ENCODE measurements at places on chromosomes 7 and 10.
A peak's percentile ranks its signal among the peaks of the same experiment; 100 is the strongest.

- DNase-seq = no peak
Observed at GRCh38 chr7:906776-907157, 30.4 kb downstream of the GET4 start.

- peak; percentile 52 for DNase-seq
Observed at GRCh38 chr10:58064714-58065528, 202.8 kb downstream of the IPMK start.

DNA sequence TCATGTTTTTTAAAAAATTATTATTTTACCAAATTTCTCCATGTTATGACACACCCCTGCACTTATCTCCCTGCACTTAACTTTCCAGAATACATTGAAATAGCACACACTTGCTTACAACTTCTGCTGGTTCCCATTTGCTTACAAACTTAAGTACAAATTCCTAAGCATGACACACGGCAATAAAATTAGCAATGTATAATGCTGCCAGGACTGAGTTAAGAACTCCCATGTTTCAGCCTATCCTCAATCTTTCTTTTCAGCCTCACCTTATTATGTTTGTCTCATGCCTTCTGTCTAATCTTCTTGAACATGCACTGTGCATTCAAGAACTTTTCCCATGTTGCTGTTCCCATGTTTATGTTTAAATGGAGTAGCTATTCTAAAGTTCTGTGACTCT is 40.8 kb downstream of the PRPS1L1 start:
- peak; percentile 82 for DNase-seq

DNA sequence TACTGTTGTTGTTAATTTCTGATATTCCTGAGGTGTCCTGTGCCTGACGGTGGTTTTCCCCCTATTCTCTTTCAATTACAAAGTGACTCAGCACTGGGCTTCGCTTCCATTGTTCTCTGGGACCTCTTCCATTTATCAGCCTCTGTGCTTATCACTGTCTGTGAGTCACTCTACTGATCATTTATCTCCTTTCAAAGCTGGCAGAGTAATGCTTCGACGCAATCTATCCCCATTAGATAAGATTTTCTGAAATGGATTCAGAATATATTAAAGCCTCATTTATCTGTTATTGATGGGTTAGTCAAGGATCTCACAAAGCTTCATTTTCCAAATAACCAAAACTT is 679.2 kb downstream of the SDK1 start:
- no peak for DNase-seq

DNA sequence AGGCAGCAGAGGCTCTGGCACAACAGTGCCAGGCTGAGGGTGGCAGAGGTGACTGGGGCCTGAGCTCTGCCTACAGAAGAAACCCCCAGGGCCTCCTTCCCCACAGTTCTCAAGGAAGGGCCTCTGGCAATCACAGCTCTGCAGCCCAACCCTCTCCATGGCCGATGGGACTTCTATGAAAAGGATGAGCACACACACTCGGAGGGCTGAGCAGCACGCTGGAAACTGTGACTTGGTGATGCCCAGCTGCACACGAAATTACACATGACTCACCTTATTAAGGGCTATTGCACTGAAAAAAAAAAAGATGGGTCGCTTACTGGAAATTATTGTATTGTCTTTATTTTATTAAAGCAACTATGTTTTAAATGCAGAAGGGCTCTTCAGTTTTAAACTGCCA is 42.9 kb upstream of the LRRC18 start:
- DNase-seq = no peak

GRCh38 chr10:29637537-29637936 is 2.8 kb upstream of the SVIL start:
- no peak for DNase-seq

DNA sequence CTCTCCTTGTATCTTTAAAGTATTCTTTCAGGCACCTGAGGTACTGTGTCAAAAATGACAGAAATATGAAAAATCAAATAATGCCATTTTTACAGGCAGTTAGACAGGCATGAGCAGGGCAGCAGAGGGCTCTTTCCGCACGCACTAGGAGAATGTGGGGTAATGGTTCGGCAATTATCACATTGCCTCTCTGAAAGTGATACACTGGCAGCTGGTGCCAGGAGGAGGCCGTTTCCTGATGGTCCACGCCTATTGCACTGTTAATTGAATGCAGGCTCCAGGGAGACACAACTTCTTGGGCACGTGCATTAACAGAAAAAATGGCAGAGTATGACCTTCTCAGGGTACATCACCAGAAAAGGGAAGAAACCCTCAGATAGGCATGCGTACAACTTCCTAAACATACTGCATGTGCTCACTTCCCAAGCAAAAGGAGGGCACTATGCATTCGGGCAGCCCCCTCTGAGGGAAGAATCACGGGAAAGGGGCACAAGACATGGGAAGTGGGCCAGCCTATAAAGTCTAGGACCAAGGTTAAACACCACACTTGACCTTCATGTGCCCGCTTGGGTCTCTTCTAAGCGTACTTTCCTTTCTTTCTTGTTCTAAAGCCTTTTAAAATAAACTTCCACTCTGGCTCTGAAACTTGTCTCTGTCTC is 161.7 kb downstream of the TNS3 start:
- no peak for DNase-seq

DNA sequence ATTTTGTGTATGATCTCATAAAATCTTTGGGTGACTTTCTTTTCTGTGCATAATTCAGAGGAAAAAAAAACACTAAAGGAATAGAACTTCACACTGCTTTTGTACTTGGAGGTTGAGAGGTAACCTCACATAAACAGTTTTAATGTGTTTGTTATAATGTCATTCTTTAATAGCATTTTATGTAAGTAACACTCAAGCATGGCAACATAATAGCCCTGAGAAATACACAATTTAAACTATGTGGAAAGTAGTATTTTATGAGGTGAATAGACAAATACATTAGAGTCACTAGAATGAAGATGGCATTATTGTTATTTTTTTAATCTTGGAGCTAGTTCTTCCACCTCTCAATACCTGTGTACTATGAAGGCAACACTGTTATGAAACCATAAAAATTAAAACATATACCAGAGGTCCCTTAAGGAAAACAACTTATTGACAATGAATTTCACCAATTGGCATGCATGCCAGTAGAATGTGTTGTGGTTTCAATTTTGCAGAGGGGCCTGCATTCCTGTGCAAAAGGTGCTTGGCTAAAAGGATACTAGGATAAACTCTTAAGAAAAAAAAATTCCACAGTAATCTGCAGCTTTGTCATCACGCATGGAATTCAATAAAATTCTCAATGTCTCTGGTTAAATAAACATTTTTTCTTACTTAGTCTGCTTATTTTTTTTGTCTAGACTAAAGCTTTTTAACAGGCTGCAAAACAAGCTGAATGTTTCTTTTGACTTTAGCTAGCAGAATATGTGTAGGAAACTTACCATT is 102.5 kb downstream of the CD36 start:
- DNase-seq = peak; percentile 82

GRCh38 chr7:24828891-24829661 is 71.8 kb upstream of the GSDME start:
- peak; percentile 20 for DNase-seq

GRCh38 chr7:35657125-35657524 is 37.8 kb downstream of the HERPUD2 start:
- DNase-seq = no peak

DNA sequence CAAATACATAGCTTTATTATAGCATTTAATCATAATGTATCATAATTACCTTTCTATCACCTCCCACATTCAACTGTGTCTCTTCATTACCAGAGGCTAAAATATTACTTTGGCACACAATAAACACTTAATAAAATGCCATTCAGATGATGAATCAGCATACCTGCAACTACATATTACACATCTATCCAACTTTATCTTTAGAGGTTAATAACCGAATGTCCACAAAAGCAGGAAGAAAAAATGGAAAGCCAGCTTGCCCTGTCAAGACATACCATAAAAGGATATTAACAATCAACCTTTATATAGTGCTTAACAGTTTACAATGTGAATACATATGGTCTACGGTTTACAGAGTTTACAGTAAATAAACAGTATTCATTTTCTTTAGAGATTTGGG is 12.7 kb downstream of the CACUL1 start:
- DNase-seq = no peak

GRCh38 chr7:99562832-99563231 is 4.4 kb downstream of the ZNF655 start:
- peak; percentile 99 for DNase-seq

DNA sequence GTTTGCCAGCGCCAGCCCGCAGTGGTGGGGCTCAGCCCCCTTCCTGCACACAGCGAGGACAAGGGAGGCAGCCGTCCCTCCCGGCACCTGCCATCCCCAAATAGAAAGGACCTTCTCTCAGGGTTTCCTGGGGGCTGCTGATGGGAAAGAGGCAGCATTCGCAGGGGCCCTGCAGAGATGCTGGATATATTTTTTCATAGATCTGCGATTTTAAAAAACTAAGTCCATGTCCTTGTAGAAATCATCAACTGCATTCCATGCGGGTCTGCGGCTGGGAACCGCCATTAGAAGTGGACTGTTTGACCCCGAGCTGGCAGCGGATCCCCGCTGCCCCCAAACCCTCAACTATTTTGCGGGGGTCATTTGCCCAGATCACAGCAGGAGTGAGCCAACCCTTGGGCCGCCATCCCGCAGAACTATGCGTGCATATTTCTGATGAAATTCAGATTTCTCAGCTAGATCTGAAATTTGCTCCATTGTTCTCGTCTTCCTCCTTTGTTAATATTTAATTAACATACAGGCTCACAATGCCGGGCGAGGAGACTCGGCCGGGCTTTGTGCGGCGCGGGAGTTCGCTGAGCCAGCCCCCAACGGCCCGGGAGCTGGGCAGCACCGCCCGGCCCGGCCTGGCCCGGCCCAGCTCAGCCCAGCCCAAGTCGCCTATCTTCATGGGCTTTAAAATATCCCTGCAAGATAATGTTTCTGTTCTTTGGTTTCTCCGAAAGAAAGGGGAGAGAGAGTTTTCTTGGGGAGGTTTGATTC is 2.0 kb downstream of the EN2 start:
- DNase-seq = no peak

DNA sequence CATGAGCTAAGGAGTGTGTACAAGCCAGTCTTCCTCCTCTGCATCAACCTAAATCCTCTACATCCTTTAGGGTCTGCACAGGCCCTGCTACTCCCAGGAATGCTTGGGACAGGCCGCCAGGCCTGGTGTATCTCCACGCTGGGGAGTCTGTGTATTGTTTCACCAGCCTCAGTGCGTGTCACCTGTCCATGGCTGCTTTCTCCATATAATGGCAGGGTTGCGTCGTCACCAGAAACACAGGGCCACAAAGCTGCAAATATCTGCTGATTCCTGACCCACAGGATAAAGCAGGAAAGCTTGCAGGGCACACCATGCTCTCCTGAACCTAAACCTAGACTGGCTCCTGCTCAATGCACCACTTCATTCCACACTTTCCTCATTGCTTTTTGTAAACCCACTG is 45.6 kb downstream of the COBL start:
- no peak for DNase-seq

DNA sequence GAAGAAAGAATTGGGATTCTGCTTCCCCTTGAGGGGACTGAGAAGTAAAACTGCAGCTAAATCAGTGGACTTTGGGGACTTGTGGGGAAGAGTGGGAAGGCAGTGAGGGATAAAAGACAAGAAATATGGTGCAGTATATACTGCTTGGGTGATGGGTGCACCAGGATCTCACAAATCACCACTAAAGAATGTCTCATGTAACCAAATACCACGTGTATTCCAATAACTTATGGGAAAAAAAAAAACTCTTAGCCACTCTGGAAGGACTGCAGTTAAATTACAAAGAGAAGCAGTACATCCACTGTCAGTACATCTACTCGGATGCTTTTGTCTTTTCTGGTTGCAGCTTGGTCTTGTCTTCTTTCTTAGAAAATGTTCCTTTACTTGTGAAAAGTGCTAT is 27.4 kb upstream of the GOT1 start:
- DNase-seq = peak; percentile 56

- no peak for DNase-seq
Observed at GRCh38 chr10:105148456-105148855, 507.4 kb downstream of the SORCS3 start.

DNA sequence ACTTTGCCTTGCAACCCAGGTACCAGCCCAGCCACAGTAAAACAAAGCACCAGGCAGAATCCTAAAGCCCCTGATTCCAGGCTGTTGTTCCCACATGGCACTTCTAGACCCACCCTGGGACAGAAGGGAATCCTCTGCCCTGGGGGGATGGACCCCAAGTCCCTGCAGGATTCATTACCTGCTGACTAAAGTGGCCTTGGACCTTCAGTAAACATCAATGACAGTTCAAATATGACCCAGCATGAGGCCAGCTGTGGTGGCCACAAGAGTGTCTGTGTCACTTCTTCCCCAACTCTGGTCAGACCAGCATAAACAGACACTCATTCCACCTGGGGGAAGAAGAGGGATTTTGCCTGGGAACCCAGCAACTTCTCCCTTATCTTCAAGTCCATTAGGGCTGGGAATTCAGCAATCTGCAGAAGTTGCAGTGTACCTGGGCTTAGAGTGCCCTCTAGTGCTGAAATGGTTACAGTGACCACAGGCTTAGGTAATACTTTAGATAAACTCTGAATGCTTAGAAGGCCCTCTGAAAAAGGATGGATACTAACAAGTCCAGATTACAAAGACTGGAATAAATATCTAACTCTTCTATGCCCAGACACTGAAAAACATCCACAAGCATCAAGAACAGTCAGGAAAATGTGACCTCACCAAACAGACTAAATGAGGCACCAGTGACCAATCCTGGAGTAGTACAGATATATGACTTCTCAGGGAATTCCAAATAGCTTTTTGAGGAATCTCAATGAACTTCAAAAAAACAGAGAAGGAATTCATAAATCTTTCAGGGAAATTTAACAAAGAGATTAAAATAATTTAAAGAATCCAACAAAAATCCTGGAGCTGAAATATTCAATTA is 108.5 kb upstream of the TMEM168 start:
- peak; percentile 70 for DNase-seq

GRCh38 chr7:25927626-25927978 is 224.4 kb upstream of the NFE2L3 start:
- DNase-seq = no peak

- DNase-seq = no peak
Observed at GRCh38 chr7:123398921-123399320, 135.5 kb downstream of the IQUB start.

GRCh38 chr7:151626422-151627115 is 106.9 kb upstream of the RHEB start:
- peak; percentile 38 for DNase-seq

GRCh38 chr10:76631884-76632766 is 1005.5 kb downstream of the KCNMA1 start:
- peak; percentile 11 for DNase-seq

DNA sequence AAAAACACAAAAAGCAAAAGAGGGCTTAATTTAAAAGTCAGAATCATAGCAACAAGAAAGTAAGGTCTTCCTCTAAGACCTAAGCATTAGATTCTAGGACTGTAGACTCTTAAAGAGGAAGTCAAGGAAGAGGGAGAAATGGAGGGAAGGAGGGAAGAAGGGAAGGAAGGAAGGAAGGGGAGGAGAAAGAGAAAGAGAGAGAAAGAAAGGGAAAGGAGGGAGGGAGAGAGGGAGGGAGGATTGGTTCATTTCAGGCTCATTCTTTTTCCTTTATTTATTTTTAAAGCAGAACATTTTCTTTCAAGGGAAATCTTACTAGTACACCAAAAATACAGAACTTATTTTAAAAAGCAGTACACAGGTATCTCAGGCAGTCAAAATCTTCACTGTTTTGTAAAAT is 81.1 kb downstream of the DLG5 start:
- DNase-seq = no peak
